ENCODE measurements at places on chromosomes 2 and 18.

- DNase-seq, result no peak
Observed at GRCh38 chr2:218249691-218250090, 11.1 kb upstream of the GPBAR1 start.

DNA sequence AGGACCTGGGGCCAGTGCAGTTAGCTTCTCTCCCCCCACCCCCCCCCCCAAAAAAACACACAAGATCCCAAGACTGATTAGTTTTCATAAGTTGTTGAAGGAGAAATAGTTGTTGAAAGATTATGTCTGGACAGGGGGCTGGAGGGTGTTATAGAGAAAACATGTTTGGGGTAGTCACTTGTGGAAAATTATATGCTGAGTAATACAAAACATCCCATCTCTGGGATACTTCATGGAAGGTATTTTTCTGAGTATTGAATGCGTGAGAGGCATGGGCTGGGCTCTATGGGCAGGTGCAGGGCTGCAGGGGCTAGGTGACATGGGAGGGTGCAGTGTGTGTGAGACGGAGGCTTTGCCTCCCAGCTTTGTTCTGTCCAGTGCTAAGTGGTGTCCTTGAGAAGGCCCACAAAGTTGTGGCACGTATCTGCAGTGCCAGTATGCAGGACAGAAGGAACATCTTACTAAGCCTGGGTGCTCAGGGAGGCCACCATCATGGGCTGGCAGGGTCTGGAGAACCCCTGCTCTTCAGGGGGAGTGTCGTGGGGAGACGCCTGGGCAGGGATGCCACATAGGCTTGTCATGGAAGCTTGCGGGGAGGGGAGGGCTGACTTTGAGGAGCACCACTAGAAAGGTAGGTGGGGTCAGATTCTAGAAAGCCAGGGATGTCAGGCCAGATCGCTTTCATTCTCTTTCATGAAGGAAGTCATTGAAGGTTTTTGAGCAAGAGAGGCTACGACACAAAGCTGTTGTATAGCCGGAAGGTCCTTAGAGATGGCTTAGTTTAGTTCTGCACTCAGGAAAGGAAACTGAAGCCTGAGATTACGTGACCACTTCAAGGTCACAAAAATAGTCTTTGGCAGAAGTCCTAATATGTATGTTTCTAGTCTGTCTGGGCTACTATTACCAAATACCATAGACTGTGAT lies 232.0 kb downstream of the LDLRAD4 start:
- DNase-seq, result no peak

DNA sequence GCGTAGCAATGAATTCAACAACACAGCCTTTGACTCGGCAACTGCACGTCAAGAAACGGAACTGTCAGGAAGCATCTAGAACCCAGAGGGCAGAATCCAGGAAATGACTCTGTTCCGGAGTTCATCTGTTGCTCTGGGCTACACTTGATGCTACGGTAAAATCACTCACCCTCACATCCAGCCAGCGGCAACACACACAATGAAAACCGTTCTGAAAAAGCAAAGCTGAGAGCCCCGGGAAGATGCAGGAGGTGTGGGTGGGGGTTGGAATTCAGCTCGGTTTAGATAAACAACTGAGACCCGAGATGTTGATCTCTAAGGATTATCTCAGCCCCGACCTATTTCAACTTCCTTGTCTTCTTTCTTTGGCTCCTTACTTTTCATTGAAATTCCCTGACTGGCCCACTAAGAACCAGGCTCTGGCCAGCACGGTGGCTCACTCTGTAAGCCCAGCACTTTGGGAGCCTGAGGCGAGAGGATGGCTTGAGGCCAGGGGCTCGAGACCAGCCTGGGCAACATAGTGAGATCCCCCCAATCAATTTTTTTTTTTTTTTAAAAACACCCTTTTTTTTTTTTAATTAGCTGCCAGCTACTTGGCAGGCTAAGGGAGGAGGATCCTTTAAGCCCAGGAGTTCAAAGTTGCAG lies 13.3 kb upstream of the RAB17 start:
- DNase-seq, result no peak

DNA sequence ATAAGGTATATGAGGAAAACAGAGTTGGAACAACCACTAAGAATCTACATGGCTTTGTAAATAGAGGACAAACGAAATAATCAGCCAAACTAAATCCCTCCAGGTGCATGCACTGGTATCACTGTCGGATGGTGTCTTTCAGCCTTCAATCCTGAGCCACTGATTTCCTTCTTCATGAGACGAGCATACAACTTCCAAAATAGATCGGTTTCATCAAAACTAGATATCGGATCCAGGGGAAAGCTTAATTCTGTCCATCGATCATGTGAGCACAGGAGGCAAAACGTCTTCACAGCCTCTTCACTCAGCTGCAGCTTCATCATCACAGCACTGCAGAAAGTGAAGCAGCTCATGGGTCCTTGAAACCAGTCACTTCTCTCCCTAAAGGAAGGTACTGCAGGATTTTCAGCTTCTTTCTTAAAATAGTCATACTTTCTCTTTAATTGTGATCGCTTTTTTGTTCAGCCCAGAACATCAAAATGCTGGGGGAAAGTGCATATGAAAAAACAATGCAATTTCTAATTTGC lies 80.5 kb downstream of the DTNB start:
- DNase-seq, result no peak

- DNase-seq, result no peak
Observed at GRCh38 chr2:46245869-46246268, 51.3 kb upstream of the EPAS1 start.

DNA sequence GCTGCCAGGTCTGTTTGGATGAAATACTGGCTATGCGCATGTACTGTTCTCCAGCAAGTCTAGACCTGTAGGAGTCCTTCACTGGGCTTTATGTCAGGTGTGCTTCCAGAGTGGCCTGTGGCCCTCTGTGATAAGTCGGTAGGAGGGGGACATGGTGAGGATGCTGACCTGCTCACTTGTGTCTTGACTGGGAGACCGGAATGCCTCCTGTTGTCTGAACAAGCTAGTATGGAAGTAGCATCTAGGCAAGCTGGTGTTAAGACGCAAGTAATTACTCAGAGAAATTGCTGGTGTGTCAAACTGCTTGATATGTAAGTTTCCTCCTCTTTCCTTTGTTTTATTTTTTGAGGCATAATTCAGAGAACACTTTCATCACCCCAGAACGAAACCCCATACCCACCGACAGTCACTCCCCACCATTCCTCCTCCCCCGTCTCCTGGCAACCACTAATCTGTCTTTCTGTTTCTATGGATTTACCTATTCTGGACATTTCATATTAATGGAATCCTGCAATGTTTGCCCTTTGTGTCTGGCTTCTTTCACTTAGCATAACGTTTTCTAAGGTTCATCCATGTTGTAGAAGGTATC lies 76.4 kb downstream of the TMEM247 start:
- no peak for DNase-seq

GRCh38 chr2:140842110-140842509 lies 1288.7 kb downstream of the LRP1B start:
- DNase-seq, result no peak

- no peak for DNase-seq
Observed at GRCh38 chr2:121435790-121436189, 94.9 kb upstream of the RNU4ATAC start.

DNA sequence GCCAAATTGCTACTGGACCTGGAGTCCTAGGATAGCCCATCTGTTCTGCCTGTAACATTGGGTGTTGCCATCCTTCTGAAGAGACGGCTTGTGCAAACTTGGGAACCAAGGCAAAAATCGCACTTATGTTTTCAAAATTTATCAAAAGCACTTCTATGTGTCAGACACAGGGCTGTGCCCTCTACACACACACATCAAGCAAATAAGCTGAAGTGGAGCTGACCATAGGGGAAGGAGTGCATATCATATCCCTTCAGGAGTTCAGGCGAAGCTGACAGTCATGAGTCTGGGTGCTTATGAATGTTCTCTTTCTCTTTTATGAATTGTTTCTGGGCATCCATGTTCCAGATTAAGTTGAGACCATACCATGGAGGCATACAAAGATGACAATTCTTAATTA lies 247.9 kb downstream of the CYRIA start:
- no peak for DNase-seq

- DNase-seq, result no peak
Observed at GRCh38 chr18:23945416-23946079, 69.0 kb upstream of the TTC39C start.

DNA sequence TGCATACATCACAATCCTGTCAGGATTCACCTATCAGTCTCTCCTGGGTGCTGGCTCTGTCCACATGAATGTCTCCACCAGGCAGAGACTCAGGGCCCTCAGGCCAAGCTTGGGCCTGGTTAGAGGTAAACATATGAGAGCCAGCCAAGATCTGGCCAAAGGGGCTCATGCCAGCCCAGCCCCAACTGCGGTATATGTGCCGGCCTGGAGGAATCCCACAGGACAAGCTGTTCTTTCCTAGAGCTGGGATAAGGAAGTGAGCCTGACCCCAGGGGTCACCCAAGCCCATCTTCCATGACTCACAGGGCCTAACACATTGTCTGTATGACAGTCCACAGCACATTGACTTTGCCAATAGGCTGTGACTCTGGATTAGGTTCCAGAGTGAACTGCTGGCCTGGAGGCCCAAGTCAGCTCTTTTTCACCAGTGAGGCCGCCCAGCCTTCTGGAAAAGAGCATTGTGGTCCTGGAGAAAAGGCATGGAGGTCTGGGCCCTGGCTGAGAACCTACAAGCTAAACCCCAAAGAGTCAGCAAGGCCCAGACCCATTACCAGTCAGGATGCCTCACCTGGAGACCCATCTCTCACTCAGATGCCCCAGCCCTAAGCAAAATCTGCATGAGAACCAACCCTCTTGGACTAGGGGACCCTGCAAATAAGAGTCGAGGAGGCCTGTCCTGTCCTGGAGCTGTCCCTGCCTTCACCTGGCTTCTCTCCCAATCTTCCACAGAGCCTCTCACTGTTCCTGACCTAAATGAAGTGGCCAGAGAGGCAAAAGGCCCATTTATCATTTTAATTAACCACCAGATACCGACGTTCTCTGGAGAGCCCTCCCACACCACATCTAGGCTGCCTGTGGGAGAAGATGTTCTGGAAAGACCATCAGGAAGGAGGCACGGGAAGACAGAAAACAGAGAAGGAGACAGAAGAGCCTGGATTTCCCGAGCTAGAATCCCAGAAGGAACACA lies 120.9 kb upstream of the PKDCC start:
- no peak for DNase-seq

- peak; percentile 85 for DNase-seq
Observed at GRCh38 chr2:241903121-241904010, 33.8 kb downstream of the RTP5 start.

GRCh38 chr2:163155279-163155883 lies 316.8 kb upstream of the KCNH7 start:
- DNase-seq, result peak; percentile 55

DNA sequence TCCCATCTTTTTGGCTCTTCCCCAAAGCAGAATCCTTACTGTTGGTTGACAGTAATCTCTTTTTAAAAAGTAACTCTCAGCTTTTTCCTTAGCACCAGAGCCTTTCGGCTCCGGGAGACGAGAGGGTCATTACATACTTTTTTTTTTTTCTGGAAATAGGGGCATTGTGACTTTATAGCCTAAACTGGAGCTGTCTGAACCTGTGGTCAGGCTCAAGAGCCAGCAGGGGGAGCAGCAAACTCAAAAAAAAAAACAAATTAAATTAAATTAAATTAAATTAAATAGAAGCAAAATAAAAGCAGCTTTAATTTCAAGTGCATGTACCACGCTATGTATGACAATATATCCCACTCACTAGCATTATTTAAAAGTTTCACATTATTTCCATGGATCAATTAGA lies 156.6 kb downstream of the DTNA start:
- no peak for DNase-seq

DNA sequence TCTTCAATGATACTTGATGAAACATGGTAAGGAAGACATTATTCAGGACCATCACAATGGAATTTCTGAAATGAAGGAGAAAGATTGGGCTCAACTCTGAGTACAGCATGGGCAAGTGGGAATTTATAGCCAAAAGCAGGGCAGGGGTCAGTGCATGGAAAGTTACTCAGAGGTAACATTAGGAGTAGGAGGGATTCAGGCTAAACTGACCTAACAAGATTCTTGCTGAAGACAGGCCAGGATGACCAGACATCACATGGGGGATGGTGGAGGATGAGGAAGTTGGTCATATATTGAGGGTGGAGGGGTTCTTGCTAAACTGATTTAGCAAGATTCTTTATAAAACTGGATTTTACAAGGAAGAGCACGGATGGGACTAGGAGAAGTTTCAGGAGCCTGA lies 489.8 kb downstream of the ADCYAP1 start:
- no peak for DNase-seq

- DNase-seq, result no peak
Observed at GRCh38 chr2:64481665-64482064, 27.7 kb downstream of the LGALSL start.

DNA sequence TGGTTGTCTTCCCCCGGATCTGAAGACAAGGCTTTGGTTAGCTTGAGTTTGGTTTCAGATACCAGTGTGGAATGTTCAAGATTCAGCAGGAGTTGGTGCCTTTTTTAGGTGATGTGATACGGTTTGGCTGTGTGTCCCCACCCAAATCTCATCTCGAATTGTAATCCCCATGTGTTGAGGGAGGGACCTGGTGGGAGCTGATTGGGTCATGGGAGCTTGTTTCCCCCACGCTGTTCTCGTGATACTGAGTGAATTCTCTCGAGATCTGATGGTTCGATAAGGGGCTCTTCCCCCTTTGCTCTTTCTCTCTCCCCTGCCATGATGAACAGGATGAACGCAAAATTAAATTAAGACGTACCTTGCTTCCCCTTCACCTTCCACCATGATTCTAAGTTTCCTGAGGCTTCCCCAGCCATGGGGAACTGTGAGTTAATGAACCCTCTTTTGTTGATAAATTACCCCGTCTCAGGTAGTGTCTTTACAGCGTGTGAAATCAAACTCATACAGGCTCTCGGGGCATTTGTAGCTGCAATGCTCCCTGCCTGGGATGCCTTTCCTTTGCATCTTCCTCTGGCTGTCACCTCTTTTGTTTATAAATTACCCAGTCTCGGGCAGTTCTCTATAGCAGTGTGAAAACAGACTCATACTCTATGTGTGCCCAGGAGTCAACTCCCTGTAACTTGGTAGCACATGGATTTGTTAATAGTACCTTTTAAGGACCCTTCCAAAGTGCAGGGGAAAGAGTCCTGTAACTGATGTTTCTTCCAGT lies 21.3 kb downstream of the PDCD1 start:
- DNase-seq, result no peak

GRCh38 chr2:217800433-217801114 lies 202.2 kb downstream of the TNS1 start:
- no peak for DNase-seq

DNA sequence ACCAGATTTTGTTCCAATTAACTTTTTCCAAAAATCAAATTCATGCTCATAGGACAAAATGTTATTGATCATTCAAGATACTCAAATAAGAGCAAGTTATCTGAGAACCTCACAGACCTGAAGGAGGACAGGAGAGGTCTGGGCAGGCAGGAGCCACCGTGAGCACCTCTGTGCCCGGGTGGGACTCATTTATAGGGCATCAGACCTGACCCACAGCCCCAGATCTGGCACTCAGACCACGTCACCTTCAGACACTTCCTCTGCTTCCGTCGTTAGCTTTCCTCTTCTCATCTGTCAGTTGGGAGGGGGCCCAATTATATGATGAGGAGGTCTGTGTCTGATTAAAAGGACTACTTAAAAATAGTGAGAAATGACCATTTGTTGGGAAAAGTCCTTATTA lies 169.4 kb downstream of the EIPR1 start:
- no peak for DNase-seq

GRCh38 chr2:127564429-127565260 lies 29.2 kb downstream of the MYO7B start:
- no peak for DNase-seq

GRCh38 chr18:29430416-29430815 lies 1253.5 kb upstream of the CDH2 start:
- DNase-seq, result no peak
